ENCODE measurements at places on chromosomes 2 and 18.
A peak's percentile ranks its signal among the peaks of the same experiment; 100 is the strongest.

GRCh38 chr2:65240657-65241056 is 13.0 kb downstream of the ACTR2 start:
- DNase-seq: no peak

DNA sequence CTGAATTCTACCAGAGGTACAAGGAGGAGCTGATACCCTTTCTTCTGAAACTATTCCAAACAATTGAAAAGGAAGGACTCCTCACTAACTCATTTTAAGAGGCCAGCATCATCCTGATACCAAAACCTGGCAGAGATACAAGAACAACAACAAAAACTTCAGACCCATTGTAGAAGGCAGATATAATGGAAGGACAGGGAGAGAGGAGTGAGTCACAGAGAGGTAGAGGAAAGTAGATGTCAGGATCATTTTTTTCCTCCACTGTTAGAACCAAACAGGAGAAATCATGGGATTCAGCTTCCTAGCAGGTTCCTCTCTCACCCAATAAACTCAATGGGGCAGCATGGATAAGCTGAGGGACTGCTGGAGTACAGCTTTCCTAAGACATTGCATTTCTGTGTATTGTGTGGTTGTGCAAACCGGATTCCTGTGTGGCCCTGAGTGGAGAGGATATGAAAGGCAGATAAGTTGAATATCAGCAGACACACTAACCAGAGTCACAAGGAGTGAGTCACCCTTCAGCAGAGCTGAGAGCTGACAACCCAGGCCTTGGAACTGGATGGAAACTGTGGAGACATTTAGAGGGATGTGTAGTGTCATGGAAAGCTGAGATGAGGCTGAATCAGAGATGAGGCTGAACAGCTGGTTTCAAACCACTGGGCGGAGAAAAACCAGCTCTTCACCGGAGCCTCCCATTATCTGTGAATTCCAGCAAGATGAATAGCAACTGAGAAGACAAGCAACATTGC is 60.9 kb upstream of the MMADHC start:
- no peak for DNase-seq

- no peak for DNase-seq
These were observed 67.8 kb upstream of the DSC1 start for GRCh38 chr18:31230495-31230894.

GRCh38 chr2:211426240-211426639 is 869.8 kb downstream of the CPS1 start:
- no peak for DNase-seq

- no peak for DNase-seq
These were observed 3.8 kb downstream of the VSNL1 start for GRCh38 chr2:17544256-17544655.

DNA sequence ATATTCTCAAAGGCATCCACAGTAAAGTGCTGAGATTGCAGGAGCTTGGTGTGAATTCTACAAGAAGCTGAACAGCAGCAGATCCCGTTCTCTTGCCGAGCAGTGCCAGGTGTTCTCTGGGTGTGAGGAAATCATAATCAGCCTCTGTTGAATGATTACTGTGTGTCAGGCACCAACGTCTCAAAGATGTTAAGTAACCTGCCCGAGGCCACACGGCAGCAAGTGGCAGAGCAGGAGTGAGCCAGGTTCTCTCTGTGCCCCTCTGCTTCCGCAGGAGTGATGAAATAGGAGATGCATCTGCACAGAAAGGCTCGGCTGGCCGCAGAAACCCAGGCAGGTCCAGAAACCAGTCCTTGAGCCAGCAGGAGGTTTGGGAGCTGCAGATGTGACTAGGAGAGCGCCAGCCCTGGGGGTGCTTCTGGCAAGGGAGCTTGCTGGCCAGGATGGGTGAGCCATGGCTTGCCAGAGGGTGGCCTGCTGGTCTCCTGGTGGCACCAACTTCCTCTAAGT is 68.4 kb downstream of the COPS7B start:
- no peak for DNase-seq

DNA sequence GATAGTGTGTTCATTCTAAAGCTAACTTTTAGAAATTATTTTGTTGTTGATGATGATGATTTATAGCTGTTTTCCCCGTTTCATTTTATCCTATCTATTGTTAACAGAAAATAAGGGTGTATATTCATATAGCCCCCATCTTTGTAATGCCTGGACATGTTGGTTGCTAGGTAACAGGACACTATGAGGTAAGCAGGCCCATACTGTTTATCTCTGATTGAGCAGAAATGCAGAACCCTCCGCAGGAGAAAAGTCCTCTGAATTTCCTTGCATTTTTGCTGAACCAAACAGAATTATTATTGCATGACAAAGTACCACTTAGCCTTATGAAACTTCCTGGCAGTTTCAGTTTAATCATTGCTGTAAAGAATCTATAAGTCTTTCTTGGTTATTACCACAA is 339.4 kb downstream of the DCC start:
- DNase-seq: no peak

- DNase-seq: no peak
These were observed 15.9 kb downstream of the SERPINE2 start for GRCh38 chr2:224023188-224023587.

- DNase-seq: no peak
These were observed 161.4 kb downstream of the MYO3B start for GRCh38 chr2:170339322-170339721.

GRCh38 chr2:224781400-224781799 is 65.2 kb upstream of the CCDC195 start:
- no peak for DNase-seq

- no peak for DNase-seq
These were observed 394.1 kb downstream of the TRIB2 start for GRCh38 chr2:13110825-13111224.

DNA sequence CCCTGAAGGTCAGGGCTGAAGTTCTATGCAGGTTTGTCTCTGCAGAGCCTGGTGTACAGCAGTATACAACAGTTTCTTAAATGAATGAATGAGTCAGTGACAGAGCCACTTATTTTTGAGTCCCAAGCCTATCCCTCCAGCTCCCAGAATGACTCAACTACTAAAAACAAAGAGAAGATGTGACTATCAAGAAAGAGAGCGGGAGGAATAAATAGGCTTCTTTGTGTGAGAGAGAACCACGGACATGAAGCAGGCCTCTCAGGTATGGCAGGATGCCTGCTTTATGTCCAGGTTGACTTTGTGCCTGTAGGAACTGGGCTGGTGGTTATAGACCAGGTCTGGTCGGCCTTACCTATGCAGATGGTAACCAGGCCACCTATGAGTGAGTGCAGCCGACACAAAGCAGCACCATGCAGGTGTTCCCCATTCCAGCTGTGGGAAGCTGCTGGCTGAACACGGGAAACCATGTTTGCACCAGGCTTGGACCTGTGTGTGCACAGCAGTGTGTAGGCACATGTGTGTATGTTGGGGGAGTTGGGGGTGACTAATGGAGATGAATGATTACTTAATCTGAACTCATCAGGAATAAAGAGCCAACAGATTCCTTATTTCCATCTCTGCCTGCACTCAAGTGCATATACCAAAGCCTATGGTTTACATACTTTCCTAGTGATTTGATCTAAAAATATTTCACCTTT is 171.0 kb downstream of the OSR1 start:
- no peak for DNase-seq

GRCh38 chr2:238988752-238989151 is 140.9 kb downstream of the TWIST2 start:
- no peak for DNase-seq

DNA sequence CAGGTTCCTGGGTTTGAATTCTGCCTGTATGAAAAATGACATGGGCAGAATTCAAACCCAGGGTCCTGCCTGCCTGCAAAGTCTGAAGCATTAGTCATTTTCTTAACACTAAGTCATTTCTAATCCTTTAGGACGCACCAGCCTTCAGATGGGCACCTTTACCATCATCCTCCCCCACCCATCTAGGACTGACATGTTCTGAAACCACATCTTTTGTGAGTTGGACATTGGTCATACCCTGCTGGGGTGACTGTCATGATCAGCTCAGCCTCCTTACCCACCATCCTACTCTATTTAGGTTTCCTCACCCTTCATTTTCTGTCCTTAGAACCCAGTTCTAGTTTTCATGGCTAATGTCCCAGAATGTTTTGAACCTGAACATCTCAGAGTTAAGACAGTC is 104.9 kb downstream of the TRIB2 start:
- no peak for DNase-seq

DNA sequence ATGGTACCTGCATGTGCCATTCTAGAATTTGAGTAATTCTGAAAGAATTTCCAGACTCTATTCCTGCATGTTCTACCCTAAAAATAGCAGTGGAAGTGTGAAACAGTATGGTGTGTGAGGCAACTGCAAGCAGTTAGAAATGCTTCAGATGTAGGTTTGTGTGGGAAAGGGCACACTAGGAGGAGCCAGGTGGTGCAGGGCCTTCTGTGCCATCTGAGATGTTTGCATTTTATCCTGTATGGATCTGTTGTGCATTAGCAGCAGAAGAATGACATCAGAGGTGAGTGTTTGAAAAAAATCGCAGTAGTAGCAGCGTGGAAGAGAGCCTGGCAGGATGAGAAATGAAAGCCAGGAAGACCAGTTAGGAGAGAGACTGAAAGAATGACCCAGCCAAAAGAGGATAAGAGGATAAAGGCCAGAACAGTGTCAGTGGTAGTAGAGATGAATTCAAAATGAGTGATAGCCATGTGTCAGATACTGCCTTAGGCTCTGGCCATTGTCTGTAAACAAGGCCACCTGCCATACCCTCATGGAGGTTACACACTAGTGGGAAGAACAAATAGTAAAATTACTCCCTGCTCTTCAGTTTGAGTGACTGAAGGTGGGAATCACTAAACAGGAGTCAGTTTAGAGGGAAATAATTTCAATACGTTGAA is 142.2 kb downstream of the PKP4 start:
- no peak for DNase-seq

DNA sequence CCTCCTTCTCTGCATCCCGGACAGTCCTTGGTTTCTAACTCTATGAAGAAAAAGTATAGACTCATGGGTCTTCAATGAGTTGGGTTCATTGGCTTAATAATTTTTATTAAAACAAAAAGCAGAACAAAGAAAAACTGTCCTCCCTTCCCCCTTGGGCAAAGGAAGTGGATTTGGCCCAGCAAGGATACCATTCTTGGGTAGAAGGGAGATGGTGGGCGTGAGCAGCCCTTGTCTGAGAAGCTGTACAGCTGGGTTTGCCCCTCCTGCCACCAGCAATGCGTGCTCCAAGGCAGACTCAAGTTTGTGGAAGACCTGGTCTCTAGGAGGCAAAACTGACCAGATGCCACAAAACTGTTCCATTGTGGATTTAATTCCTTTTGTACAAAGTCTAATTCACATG is 12.7 kb downstream of the PCARE start:
- DNase-seq: no peak

DNA sequence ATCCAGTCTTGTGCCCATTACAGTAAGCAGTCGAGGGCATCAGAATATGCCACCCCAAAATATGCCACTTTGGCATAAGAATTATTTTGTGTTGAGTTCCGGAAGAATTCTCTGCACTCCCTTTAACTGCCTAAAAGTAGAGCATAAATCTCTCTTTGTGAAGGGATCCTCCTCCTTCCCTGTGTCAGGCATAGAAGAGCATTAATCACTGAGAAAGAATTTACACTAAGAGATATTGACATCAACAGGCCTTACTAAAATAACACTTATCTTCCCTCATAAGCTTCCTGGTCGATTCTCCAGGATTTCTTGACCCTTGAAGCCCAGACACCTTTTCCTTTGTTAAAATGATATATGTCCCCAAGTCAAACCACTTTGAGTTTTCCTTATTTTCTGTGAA is 27.6 kb upstream of the KYNU start:
- DNase-seq: no peak

DNA sequence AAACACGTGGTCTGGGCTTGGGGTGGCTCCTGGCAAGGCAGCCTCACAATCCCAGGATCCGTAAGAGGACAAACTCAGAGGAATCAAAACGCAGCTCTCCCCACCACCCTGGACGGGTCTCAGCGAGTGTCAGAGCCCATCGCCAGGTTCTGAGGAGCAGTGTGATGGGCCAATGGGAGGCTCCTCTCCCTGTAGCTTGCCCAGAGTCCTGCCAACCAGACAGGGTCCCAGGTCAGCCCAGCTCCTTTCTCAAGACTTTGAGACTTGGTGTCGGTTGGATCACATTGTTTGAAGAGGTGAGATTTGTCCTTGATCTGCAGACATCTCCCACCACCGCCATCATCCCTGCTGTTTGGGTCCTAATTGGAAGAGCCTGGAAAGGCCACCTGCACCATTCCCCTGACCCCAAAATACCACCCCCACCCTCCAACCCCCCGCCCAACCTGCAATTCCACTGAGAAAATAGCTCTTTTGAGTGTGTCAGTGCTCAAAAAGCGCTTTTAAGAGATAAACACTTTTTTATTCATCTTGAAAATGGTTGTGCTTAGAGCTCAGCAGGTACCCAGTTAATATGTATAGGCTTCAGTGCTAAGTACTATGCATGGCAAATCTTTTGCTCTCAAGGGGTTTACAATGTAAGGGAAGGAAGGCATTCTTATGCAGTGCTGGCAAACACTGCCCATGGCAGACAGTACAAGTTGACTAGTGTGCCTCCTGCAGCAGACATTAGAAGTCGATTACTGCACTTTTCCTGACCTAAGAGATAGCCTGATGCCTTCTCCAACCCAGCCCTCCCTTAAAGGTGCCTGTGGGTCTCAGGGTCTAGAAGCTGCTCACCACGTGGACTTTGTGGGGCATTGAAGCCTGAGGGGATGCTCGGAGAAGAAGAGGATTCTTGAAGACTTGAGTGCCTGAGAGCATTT is 50.6 kb downstream of the GLI2 start:
- DNase-seq: peak; percentile 85

DNA sequence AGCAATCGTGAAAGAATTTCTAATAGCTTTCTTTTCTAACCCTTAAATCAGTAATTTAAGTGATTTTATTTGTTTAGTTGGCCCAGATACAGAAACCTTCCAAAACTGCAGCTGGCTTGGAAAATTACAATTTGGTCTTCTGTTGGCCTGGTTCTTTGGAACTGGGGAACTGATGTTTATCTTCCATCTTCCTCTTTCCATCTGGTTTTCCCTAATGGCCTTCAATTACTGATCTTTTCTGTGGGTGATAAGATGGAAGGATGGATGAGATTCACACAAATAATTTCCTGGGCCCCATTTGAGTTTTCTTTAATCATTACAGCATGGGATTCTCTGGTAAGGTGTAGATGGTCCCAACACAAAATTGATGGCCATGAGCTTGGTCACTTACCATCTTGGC is 106.5 kb upstream of the CHRNA1 start:
- no peak for DNase-seq

DNA sequence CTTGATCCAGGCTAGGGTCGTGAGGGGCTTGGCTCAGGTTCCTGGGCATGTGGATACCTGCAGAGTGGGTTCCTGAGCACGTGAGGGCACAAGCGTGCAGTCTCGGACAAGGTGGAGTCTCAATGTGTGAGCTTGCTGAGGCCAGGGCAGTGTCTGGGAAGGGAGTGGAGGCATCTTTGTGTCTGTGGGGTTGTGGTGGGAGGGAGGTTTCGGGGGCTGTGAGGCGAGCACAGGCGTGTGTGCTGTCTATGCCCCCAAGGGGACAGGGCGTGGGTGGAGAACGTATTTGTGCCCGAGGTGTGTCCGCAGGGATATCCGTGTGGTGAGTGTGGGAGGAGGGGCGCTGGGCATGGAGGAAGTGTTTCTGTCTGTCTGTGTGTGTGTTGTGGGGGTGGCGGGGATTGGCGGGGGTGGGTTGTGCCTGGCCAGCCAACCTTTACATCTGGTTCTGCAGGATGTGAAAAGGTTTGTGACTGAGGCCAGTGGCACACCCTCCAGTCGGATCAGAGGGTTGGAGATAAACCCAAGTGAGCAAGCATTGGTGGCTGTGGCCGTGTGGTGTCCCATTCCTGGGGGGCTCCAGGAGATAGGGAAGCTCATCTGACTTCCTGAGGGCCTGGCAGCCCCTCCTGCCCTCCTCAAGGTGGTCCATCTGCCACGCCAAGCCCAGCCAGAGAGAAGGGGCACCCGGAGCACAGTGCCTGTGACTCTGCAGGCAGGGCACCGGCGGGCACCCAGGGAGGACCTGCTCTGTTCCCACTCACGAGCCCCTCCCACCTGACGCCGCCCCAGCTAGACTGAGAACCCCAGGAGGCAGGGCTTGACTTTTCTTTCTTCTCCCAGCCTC is 57.1 kb downstream of the ZFP36L2 start:
- no peak for DNase-seq

All from iPS DF 6.9 (cell line).